Stimulated activated CD8-positive, alpha-beta memory T cell treated with anti-CD3 and anti-CD28 coated beads, Interleukin-7, amount 100 ng/mL, for 48 hours (primary cell): ENCODE measurements at places on chromosomes 5 and 9.

DNA sequence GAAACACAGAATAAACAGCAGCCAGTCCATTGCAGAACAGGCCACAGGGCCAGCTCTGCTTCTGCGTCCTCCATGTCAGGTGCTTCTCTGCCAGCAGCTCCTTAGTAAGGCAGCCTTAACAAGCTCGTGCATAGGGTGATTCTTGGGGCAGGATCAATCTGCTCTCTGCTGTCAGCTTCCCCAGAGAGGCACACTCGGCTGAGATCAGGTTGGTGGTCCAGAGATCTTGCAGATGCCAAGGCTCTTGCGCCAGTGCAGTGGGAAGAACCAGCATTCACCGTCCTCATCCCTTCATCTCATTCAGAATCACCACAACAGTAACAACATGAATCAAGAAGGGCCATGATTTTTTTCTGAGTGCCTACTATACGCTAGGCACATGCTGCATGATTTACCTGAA is 49.0 kb upstream of the ALDH1B1 start:
- DNase-seq: no peak

DNA sequence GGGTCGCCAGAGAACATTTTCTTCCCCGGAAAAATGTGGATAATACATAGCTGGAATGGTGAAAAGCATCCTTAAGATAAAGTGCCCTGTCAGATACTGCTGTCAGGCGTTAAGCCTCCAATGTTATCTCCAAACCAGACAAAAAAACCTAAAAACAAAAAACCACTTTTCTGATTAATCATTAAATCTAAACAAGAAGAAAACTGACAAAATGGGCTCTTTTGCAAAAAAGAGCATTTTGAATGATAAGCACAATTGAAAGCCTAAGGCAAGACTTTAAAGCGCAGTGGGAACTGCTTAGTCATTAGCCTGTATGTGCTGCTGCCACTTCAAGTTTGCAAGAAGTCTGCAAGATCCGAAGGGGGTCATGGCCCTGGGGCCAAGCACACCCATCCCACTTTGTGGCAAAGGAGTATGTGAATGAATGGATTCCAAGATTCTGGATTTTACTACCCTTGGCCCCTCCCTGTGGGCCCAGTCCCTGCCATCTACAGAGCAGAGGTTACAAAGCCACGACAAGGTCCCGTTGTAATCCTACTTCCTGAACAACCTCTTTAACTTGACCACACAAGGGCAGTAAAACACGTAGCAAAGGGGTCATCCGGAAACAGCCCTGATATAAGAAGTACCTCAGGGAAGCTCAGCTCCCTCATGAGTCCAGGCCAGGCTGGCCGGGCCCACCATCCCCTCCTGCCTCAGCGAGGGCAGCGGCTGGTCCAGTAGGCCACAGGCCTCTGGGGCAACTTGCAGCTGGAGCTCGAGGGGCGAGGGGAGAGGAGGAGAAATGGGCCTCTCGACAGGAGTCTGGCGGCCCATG is 29.7 kb downstream of the SHB start:
- no peak for DNase-seq

- DNase-seq: peak; percentile 69
Measured at GRCh38 chr9:34522971-34523797, at the start of gene ENHO. TSS of gene ENHO (minus strand) at chr9:34522990. CDS start at chr9:34521695, 1,295 bp downstream.

- no peak for DNase-seq
Measured at GRCh38 chr5:149365418-149365817, 7.6 kb downstream of the PCYOX1L start.
